Activated naive CD8-positive, alpha-beta T cell treated with anti-CD3 and anti-CD28 coated beads for 36 hours (primary cell): ENCODE measurements at places on chromosomes 5 and 9. TPM values are rescaled to one million over a fixed set of nuclear protein-coding genes. Genes with fewer than 3 reads are reported as not detected.

CCL27 gene
- not detected for total RNA-seq

GPR150 gene
- total RNA-seq: 0.34 TPM

PCDHA7 gene
- total RNA-seq: not detected

CSF2 gene
- total RNA-seq: 103 TPM

AK8 gene
- 0.10 TPM for total RNA-seq

CNTRL gene
- total RNA-seq: 57.1 TPM

ITK gene
- total RNA-seq: 200 TPM

- peak; percentile 24 for DNase-seq
Measured at GRCh38 chr9:99076483-99077171, 28.3 kb upstream of the TGFBR1 start.

GRCh38 chr5:33441241-33442177 lies 744 bp downstream of the TARS1 start:
- DNase-seq: peak; percentile 21

DNA sequence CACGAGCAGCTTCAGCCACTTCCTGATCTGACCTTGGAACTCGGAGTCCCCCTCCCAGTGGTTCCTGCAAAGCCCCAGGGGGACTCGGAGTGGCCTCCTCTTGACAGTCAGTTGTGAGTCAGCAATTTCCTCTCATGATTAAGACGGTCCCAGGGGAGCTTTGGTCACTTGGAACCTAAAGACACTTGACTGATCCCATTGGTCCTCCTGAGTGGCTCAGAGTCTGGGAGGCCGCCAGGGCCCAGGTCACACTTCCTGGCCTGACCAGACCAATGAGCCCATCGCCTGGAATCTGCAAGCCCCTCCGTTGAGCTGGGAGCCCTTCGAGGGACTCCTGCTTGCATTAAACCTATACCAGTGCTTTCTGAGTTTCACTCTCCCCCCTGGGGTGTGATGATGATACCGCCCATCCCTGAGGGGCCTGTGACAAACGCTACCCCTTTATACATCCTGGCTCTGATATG lies 29.1 kb downstream of the TSPAN17 start:
- DNase-seq: no peak

GRCh38 chr9:81394881-81395675 lies 294.3 kb downstream of the TLE1 start:
- DNase-seq: no peak

DNA sequence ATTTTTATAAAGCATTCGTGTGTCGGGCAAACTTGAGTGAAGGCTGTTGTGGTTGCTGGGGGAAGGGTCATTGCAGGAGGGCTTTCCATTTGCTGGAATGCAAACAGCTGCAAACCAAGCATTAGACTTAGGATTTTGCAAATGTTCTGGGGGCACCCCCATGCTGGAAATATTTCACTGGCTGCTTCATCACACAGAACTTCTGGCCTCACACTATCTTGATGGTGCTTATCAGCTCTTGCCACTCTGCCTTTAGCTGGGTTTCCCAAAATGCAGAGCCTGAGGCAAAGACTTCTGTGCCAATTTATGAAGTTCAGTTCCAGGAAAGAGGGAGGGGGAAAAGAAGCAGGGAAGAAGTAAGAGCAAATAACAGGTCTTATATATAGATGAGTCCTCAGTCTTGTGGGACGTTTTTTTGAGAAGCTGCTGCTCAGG lies 8.6 kb upstream of the COL15A1 start:
- DNase-seq: no peak

DNA sequence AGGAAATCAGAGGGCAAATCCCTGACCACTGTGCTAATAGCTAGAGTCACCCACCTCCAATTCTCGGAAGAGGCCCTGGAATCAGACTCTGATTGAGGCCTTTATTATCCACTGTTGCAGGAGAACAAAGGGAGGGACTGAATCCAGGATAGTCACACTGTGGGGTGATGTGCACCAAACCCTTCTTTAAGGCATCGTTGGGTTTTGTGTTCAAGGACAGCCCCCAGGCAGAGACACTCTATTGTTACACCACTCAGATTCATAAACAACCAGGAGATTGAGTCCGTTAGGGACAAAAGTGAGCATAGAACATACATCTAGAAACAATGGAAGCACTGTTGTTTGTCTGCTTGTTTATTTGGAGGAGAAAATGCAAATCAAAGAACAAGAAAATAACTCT lies 124.6 kb upstream of the TBCA start:
- DNase-seq: no peak

- DNase-seq: no peak
Measured at GRCh38 chr9:81183761-81184160, 505.6 kb downstream of the TLE1 start.

DNA sequence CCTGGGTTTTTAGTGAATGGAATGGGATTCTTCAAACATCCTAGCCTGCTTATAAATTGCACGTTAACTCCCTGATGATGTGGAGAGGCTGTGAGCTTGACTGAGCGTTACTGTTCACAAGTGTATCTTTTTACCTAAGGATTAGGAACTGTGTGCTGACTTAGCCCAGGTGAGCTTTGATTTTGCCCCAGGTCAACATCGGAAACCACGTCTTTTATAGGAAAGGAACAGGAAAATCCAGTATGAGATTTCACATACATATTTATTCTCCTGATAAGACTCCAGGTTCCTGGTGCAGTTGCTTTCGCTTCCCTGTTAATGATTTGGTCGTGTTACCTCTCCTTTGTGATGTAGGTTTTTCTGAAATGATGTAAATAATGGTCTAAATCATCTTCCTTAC lies 103.2 kb upstream of the BASP1 start:
- DNase-seq: no peak

- no peak for DNase-seq
Measured at GRCh38 chr5:35248843-35249780, 18.8 kb upstream of the PRLR start.

DNA sequence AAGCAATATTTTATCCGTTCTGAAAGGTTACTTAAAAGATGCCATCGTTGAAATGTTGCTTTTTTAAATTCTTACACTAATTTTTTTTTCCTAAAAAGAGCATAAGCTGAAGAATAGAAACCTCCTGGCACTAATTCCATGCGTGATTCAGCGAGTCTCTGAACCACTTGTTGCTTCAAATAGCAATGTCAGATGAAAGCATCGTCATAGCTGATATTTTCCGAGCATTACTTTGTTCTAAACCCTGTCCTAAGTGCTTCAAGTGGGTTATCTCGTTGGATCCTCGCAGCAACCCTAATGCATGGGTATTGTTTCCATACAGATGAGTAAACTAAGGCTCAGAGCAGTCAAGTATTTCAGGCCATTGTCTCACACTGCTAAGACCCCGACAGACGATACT lies 79.7 kb downstream of the CDH6 start:
- DNase-seq: no peak

DNA sequence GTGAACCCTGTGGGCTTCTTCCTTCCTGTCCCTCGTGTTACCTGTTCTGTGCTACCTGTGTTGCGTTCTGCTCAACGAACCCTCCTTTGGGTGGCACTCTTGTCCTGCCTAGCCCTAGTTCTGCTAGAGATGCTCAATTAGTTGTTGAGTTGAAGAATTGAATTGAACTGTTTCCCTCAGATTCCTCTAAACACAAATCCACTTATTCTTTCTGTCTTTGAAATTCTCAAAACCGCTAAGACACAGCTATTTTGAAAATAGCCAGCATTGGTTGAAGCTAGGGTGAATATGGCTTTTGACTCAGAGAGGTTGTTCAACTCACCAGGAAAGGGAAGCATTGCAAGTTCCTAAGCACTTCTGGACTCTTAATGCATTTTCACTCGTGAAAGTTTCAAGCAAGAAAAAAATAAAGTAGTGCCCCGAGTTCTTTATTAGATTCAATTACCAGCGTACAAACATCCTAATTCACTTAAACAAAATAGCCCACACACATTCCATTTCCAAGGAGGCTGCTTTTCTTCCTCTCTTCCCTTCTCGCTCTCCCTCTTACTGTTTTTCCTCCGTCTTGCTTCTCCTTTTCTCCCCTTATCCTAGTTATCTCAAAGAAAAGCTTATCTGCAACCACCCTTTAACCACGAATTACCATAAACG lies 642 bp upstream of the ITGA1 start:
- no peak for DNase-seq

- peak; percentile 88 for DNase-seq
Measured at GRCh38 chr9:131349881-131350563, 43.9 kb upstream of the PRRC2B start.

GRCh38 chr9:107486674-107487520 lies 2.7 kb downstream of the KLF4 start:
- no peak for DNase-seq

DNA sequence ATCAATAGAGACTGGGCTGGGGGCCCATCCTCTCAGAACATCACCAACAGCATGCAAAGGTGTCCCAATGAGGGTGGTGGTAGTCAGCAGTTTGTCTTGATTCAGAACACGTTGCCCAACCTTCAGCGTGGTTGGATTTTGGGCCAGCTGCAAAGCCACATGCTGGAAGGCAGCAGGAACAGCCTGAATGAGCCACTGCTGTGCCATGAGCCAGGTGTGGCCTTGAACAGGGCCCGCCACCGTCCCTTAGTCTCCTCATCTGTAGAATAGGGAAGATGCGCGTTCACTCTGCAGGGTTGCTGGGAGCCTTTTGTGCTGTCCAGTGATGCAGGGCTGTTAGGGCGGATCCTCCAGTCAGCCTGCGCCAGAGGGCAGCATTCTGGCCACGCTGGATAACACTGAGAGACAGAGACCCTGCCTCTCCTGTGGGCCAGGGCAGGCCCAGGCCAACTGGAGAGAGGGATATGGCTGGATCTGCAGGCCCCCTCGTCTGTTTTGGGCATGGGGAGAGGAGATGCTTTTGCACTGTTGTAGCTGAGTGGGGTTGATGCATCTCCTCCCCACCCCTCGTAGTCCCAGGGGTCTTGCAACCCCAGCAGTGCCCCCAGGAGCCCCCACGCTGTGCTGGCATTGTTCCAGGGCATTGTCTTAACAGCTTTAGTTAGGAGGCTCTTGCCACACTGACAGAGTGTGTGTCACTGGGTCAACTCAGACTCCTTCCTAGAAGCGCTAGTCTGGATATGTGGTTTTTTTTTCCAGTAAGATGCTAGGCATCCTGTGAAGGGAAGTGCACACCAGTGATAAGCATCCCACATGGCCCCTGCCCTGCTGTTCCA lies 42.1 kb downstream of the SLC46A2 start:
- no peak for DNase-seq

DNA sequence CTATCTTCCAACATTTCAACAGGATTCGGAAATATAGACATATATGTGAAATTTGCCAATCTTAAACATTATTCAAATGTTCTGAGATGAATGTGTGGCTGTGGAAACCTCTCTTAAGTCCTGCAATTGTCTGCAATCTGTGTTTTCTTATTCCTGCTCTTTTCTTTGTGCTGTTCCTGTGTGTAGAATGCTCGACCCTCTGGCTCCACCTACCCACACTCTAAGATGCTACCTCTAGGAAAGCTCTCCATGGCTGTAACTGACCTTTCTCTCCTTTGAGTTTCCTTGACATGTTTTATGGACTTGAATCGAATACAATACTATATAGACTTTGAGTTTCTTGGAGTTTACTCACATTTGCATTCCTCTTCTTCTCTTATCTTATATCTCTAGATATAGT lies 120.6 kb upstream of the ASTN2 start:
- no peak for DNase-seq

- no peak for DNase-seq
Measured at GRCh38 chr5:97242341-97242740, 59.3 kb upstream of the RIOK2 start.
